ENCODE measurements at places on chromosomes 4 and X.
A peak's percentile ranks its signal among the peaks of the same experiment; 100 is the strongest.

DNA sequence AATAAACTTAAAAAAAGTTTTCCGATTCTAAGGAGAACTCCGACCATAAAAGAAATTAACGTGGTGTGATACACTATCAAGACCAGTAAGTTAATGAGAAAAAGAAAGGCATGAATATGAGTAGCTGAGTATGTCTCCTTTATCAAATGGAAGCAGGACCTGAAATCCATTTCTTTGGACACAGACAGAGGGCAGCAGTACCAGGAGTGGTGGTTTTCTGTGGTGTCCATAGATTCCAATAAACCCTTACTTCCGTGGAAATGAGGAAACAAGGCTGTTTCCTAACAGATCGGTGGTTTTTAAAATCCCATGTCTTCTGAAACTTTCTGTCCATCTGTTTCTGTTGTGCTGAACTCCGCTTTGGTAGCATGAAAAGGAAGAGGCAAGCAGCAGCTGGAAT lies 128.5 kb upstream of the TSPAN5 start:
- no peak for DNase-seq

GRCh38 chr4:76200771-76201231 lies 12.8 kb downstream of the SCARB2 start:
- DNase-seq: no peak

DNA sequence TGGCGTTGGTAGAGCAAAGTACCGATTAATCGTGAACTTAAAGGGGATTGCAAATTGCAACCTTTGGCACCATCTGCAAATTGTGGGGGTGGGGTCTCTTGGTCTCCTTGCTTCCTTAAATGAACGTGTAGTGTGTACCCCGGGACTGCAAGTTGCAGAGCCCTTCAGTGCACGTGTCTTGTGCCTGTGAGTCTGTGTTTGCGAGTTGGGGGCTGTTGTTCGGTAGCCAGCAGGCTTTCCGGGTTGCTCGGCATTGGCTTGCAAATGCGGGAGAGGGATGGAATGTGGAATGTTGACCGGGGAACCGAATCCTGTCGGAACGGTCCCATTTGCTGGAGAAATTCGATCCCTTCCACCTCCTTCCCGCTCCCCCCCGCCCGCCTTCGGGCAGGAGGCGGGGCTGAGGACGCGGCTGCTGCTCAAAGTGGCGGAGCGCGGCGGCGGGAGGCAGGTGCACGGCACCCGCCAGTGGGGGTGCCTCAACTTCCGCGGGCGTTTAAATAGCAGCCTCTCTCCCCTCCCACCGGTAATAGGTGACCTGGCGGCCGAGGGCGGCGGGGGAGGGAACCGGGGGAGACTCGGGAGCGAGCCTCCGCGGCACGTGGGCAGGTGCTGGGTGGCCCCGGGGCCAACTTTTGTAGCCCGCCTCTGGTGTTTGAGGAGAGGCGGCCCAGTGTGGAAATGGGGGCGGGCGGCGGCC lies 1.5 kb downstream of the JADE1 start:
- peak; percentile 69 for DNase-seq

GRCh38 chr4:6763330-6763851 lies 19.1 kb upstream of the KIAA0232 start:
- DNase-seq: no peak

GRCh38 chr4:168269896-168270295 lies 48.7 kb downstream of the DDX60 start:
- no peak for DNase-seq

- no peak for DNase-seq
Measured at GRCh38 chr4:54317690-54318089, 88.6 kb downstream of the PDGFRA start.

DNA sequence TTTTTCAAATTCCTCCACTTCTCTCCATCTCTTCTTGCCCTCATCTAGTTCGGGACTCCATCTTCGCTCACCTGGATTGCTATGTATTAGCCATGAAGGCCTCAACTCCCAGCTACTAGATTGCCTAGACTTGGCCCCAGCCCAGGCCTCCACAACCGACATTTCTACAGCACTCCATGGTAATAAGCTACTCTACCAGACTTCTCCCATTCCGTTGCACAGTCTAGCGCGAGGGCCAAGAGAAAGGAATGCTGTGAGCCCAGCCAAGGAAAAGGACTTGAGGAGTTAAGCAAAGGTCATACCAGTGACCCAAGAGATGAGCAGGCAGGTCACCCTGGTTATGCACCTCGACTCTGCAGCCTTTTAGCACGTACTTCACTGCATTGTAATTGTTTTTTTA lies 75.6 kb downstream of the SOWAHB start:
- no peak for DNase-seq

GRCh38 chr4:26709246-26709645 lies 125.4 kb downstream of the TBC1D19 start:
- no peak for DNase-seq

- no peak for DNase-seq
Measured at GRCh38 chr4:41573502-41574001, 35.6 kb downstream of the LIMCH1 start.

- no peak for DNase-seq
Measured at GRCh38 chr4:116639070-116639577, 446.3 kb downstream of the TRAM1L1 start.

DNA sequence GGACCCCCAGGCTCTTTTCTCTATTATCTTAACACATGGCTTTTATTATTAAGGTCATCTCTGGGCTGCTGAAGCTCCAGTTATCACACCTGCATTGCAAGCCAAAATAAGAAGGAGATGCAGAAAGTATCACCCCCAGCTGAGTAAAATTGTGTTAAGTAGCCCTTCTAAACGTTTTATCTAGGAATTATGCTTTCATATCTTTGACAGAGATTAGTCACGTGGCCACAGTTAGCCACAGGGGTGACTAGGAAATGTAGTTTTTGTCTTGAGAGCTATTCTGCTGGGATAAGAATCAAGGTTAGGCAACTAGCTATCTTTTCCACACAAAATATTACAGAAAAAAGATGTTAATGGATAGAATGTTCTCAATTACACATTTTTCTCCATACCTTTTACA lies 102.1 kb downstream of the ANXA3 start:
- DNase-seq: no peak

DNA sequence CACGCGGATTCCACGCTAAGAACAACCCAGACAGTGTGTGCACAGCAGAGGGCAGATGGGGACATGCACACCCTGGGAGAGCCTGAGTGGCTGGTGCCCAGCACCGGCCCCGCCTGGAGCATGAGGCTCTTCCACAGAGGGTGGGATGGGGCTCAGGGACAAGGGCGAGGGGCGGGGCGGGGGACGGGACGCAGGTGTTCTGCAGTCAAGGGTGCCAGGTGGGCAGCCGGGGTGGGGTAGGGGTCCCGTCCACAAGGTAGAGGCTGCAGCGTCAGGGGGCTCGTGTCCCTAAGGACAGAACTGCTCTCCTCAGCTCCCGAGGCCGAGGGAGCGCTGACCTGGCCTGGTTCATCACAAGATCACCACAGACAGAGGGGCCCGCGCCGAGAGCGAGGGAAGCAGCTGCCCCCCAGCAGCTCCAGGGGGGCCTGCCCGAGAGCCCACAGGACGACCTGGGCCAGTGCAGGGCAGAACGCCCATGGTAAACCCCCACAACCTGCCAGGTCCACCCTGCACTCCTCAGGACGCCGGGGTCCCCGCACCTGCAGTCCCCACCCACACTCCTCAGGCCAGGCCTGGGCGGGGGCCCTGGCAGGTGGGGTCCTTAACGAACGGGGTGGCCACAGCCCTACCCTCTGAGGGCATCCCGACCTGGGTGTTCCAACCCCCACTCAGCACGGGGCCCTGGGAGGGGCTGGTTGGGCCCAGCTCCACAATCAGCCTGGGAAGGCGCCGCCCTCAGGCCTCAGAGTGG lies 26.7 kb downstream of the CTBP1 start:
- no peak for DNase-seq

DNA sequence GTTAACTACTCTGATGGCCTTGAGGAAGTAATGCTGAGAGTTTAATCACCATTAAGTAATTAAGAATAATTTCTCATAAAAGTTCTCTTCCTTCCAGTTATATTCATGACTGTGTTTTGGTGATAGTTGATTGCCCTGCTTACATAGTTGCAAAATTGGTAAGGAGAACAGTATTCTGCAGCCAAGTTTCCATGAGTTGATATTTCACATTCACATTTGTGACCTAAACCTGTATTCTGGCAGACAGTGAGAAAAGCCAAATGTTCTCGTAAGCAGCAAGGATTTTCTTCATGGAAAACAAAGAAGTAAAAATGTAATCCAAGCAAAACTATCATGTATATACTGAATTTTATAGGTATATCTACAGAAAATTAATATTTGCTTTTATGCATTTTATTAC lies 187.8 kb upstream of the NUDT6 start:
- DNase-seq: no peak

DNA sequence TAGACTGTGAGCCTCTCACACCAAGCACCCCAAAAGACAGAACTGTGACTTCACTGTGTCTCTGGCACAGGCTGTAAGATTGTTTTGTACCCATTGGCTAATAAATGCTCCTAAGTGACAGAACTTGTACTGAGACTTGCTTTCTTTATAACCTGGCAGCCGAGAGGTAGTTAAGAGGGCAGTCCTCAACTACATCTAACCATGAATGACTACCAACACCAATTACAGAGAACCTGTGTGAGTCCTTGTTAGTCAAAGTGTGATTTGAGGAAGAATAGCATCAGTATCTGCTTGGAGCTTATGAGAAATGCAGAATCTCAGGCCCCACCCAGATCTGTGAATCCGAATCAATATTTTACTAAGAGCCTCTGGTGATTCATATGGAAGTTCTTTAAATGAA lies 154.0 kb upstream of the FTHL17 start:
- no peak for DNase-seq

DNA sequence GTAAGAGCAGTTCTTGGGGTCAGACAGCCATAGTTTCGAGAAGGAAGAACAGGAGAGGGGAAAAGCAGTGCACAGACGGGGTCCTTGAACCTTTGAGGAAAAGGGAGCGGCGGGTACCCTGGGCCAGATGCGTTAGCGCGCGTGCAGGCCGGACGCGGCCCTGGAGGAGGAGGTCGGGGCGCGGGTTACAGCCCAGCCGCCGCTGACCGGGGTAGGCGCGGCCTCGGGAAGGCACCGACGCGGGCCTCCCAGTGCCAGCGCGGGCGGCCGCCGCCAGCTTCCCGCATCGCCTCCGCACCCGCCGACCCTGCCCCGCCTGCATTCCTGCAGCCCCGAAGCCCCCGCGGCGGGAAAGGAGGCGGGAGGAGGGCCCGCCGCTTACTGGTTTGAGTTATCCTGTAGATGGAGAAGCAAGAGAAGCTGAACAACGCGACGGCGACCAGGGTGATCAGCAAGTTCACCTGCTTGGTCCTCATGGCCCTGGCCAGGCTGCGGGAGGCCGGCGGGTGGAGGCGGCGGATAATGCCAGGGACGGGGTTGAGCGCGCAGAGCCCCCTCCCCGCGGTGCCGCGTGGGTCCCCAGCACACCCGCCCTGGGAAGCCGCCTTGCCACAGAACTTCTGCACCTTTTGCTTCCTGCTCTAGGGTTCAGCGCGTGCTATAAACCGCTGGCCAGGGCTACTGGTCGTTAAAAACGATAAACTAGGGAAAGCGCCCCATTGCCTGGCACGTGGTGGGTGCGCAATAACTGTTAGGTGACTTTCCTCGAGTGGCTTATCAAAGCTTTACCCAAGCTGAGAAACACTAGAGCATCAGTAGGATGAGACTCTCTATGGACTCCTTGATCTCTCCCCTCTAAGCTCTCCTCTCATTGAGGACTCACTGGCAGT lies at the start of gene MGAT4D:
MGAT4D (minus strand) TSS at position 547 of the 890 bp plus-strand sequence; CDS start at position 476, 71 bp downstream.
- DNase-seq: no peak

DNA sequence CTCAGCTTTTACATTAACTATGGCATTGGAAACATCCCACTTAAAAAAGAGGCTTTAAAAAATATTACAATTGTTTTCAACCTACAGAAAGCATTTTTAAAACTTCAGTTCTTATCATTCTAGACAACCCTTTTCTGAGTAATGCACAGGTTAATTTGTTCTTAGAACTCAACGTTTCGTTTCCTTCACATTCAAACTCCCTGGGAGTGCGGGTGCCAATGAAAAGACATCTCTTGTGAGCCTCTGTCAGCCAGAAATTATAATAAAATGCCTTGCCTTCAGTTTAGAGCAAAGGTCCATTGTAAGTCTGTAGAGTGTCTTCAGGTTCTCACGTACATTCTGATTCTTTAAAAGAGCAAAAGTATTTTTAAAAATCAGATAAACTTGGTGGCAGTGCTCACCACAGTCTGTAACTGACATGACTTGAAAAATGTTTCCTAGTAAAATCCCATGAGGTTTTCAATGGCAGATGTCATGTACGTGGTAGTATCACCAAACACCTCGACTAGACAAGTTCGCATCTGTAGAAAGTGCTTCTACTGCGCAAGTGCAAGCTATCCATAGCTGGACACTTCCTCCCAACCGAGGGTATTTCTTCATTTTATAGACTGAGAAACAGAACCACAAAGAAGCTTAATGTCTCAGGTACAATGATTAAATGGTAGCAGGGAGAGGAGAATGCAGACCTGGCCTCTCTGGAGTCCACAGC lies 65.8 kb downstream of the HAUS3 start:
- no peak for DNase-seq

DNA sequence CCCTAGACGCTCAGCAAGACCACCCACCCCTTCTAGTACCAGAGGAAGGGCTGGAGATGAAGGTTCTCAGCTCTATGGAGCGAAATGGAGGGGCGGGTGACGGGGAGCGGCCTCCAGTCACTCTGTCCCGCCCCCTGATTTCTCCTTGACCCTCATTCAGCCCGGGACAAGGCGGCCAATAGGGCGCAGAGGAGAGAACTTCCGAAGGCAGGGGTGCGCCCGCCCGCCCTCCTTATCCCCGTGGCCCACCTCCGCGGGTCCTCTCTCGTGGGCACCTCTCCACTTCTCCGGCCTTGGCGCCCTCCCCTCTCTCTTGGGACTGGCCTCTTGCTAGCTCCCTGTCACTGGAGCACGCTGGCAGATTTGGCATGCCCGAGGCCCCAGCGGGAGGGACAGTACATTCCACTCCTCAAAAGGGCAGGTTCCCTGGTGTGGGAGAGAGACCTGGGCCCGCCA lies 1.1 kb upstream of the SEPTIN6 start:
- no peak for DNase-seq

GRCh38 chr4:68658672-68659071 lies 11.8 kb downstream of the UGT2B15 start:
- no peak for DNase-seq

DNA sequence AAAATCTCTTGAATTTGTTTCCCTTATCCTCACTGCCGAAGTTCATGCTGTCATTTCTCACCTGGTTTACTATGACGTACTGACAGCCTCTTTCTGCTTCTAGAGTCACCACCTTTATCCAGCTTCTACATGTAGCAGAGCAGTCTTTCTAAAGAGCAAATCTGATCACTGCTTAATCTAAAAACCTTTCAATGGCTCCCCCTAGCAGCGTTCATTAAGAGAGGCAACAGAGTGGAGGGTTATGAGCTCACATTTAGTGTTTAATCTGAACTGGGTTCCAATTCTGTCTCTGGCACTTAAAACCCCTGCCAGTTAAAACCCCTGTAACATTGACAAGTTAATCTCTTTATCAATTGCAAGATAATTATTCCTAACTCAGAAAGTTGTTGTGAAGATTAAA lies 4.4 kb downstream of the RBPJ start:
- DNase-seq: no peak

- no peak for DNase-seq
Measured at GRCh38 chr4:152195888-152196287, 340.0 kb downstream of the FBXW7 start.
